ENCODE measurements at places on chromosomes 1 and 21. TPM values are rescaled to one million over a fixed set of nuclear protein-coding genes. Genes with fewer than 3 reads are reported as not detected.

TTC39A gene
- 0.78 TPM for total RNA-seq

DPH2 gene
- 15.0 TPM for total RNA-seq

AMY2A gene
- total RNA-seq = not detected

GNAT2 gene
- not detected for total RNA-seq
